NCI-H2029 treated with DMSO at 0.1 percent for 48 hours (cell line): ENCODE measurements at places on chromosomes 7 and 10.

- no peak for DNase-seq
Observed at GRCh38 chr10:26622891-26623290, 74.6 kb upstream of the PDSS1 start.

DNA sequence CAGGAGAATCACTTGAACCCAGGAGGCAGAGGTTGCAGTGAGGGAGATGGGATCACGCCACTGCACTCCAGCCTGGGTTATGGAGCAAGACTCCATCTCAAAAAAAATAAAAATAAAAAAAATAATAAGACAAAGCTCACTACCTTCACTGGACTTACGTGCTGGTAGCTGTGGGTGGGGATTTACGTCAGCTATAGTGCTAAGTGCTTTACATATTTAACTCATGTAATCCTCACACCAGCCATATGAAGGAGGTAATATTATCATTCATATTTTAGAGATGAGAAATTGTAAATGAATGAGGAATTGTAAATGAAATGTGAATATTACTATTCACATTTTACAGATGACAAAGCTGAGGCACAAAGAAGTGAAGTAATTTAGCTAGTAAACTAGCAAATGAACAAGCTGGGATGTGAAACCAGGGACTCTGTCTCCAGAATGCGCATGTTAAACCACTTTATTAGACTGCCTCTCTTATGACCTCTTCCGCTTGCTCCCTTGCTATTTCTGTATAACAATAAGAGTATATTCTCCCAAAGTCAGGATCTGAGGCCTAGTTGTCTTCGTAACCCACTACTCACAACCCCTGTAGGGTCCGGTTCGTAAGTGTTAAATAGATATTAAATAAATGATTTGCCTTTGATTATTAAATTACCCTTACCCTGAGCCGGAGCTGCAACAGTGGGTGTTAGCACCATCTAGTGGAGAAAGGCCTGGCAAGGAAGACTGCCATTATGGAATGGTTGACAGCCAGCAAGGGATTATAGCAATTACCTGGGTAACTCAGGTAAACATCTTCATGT, 70.2 kb downstream of the HTR7 start:
- DNase-seq: no peak

GRCh38 chr10:119007211-119007574, 22.3 kb upstream of the NANOS1 start:
- DNase-seq: no peak

GRCh38 chr7:13898957-13899670, 90.4 kb downstream of the ETV1 start:
- no peak for DNase-seq

DNA sequence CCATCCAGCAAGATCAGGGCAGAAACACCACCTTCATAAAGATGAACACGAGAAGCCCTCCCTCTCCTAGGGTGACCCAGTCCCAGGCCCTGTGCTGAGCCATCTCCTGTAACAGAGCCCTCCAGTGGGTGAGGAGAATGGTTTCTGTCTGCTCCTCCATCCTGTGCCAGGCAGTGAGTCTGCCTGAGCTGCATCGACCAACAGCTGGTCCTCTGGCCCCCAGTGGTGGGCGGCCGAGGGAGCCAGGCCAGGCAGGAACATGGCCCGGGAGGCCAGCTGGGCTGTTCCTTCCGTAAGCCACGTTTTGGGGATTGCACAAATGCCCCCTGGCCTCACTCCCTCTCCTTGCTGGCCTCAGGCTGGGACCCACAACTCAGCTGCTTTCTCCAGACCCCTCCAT, 73.5 kb downstream of the GRB10 start:
- no peak for DNase-seq

- DNase-seq: no peak
Observed at GRCh38 chr10:67606572-67606971, 89.4 kb downstream of the CTNNA3 start.
